ENCODE measurements at places on chromosomes 12 and 14.

DNA sequence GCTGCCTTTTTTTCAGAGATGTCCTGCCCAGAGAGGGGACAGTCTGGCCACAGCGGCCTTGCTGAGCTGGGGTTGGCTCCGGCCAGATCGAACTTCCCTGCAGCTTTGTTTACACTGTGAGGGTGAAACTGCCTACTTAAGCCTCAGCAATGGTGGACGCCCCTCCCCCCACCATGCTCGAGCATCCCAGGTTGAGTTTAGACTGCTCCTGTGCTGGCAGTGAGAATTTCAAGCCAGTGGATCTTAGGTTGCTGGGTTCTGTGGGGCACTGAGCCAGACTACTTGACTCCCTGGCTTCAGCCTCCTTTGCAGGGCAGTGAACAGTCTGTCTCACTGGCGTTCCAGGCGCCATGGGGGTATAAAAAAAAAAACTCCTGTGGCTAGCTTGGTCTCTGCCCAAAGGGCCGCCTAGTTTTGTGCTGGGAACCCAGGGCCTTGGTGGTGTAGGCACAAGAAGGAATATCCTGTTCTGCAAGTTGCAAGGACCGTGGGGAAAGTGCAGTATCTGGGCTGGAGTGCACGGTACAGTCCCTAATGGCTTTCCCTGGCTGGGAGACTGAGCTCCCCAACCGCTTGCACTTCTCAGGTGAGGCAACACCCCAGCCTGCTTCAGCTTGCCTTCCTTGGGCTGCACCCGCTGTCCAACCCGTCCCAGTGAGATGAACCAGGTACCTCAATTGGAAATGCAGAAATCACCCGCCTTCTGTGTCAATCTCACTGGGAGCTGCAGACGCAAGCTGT lies 79.1 kb downstream of the LRIG3 start:
- no peak for DNase-seq

DNA sequence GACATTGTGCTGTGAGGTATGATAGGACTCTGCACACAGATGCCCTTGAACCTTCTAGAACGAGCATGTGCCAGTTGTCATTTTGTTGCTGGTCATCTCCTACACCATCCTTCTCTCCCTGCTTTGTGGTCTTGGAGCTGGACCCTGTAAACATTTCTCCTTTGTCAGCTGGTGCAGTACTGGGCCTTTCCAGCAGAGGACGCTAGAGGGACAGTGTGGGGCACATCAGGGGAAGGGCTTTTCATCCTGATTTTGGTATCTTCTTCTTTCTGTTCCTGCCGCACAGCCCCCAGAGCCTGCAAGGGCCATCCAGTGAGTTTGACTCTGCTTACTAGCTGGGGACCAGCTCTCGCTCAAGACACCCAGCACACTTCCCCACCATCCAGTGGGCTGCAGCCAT lies 484.6 kb downstream of the AACS start:
- no peak for DNase-seq

DNA sequence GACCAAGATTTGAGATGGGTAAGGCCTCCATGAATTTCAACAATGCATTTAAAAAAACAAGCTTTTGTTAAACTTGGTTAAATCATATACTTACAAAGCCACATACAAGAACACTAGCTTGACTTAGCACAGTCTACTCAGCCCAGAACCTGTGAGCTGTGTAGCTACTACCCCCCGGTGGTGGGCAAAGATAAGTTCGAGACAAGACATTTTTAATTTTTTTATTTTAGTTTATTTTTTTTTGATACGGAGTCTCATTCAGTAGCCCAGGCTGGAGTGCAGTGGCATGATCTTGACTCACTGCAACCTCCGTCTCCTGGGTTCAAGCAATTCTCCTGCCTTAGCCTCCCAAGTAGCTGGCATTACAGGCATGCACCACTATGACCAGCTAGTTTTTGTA lies 3.7 kb upstream of the NECAP1 start:
- peak; percentile 32 for DNase-seq

DNA sequence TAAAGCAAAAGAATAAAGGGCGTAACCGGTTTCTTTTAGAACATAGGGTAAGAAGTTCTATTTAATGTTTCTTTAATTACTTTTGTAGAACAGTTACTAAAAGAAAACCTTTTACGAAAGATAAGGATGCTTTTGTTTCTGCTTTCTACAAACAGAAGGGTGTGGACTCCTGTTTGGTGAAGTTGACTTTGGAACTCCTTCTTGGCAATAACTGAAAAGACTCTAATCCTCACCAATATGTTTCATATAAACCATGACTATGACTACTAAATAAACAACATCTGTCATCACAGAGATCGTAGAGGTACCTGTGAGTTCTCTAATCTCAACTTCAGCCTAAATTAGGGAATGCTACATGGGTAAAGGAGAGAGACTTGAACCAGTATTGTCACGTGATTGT lies 210.8 kb upstream of the FLRT2 start:
- DNase-seq = no peak

GRCh38 chr12:48119078-48119833 lies at the start of gene PFKM:
Gene PFKM, plus strand, starts transcription at chr12:48119364. Its CDS starts 3,411 bp downstream, at chr12:48122775.
- peak; percentile 96 for DNase-seq

DNA sequence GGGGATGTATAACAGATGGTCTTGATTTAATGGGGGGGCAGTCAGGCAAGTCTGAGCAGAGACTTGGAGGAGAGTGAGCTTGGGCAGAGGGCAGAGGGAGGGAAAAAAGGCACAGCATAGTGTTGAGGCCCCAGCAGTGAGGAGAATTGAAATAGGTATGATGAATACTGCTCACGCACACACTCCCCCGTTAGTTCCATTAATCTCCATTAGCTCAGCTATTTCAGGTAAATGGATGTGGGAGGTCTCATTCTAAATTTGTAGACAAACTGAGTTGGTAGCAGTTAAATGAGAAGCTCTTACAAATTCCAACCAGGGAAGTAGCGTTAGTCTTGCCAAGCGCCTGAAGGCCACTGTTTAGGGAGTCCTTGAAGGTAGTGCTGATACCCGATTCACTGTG lies 66.7 kb upstream of the STON2 start:
- no peak for DNase-seq

GRCh38 chr12:14841761-14842160 lies 1.6 kb downstream of the ART4 start:
- DNase-seq = no peak
